ENCODE measurements at places on chromosomes 11 and 22. TPM values are rescaled to one million over a fixed set of nuclear protein-coding genes. Genes with fewer than 3 reads are reported as not detected.
A peak's percentile ranks its signal among the peaks of the same experiment; 100 is the strongest.

- no peaks in the 10 kb centered on the region for H3K36me3 ChIP-seq
- H3K4me3 ChIP-seq = no peak overlapping the region
- no peaks in the 10 kb centered on the region for H3K4me1 ChIP-seq
- no peaks in the 10 kb centered on the region for H3K27me3 ChIP-seq
- no peak overlapping the region for H3K27ac ChIP-seq
Measured at GRCh38 chr22:35170716-35171697, 86.3 kb upstream of the HMGXB4 start.

Gene CECR2
- total RNA-seq = 1.4 TPM

GRCh38 chr11:61281581-61282250 lies 13.4 kb downstream of the VWCE start:
- no peaks in the 10 kb centered on the region for H3K27me3 ChIP-seq
- no peak overlapping the region for H3K27ac ChIP-seq
- H3K4me3 ChIP-seq = no peak overlapping the region
- H3K4me1 ChIP-seq = no peaks in the 10 kb centered on the region
- no peak for DNase-seq

GRCh38 chr22:48885271-48885918 lies 942.3 kb downstream of the BRD1 start:
- peak; percentile 40 for DNase-seq
- no peaks in the 10 kb centered on the region for H3K36me3 ChIP-seq
- no peak overlapping the region for H3K27ac ChIP-seq
- no peak overlapping the region for H3K4me3 ChIP-seq

- H3K36me3 ChIP-seq = peaks cover 39% of the 10 kb centered on the region
- H3K27ac ChIP-seq = no peak overlapping the region
- DNase-seq = no peak
- H3K4me3 ChIP-seq = no peak overlapping the region
- H3K4me1 ChIP-seq = no peaks in the 10 kb centered on the region
Measured at GRCh38 chr11:14503023-14503422, 3.4 kb upstream of the COPB1 start.

- no peaks in the 10 kb centered on the region for H3K27me3 ChIP-seq
- H3K27ac ChIP-seq = no peak overlapping the region
- H3K36me3 ChIP-seq = no peaks in the 10 kb centered on the region
Measured at GRCh38 chr11:20131788-20132666, 28.2 kb downstream of the DBX1 start.

DNA sequence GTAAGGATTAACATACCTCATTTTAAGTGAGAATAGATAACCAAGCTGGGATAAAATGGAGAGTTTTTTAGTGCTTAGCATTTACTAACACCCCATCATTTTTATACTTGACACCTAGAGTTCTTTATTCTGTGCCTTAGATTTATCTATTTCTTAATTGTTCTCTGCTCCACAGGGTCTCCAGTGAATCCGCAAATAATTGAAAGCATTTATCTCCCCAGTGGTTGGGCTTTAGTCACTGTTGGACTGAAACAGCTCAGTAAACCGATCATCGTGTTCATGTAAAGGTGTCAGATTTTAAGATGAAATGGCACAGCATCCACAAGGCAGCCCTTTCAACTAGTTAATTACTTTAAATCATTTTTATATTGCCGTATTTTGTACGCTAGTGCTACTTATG lies 17.8 kb upstream of the GRIA4 start:
- no peaks in the 10 kb centered on the region for H3K36me3 ChIP-seq
- no peaks in the 10 kb centered on the region for H3K4me1 ChIP-seq
- no peak for DNase-seq
- H3K27me3 ChIP-seq = no peaks in the 10 kb centered on the region
- H3K4me3 ChIP-seq = no peak overlapping the region

DNA sequence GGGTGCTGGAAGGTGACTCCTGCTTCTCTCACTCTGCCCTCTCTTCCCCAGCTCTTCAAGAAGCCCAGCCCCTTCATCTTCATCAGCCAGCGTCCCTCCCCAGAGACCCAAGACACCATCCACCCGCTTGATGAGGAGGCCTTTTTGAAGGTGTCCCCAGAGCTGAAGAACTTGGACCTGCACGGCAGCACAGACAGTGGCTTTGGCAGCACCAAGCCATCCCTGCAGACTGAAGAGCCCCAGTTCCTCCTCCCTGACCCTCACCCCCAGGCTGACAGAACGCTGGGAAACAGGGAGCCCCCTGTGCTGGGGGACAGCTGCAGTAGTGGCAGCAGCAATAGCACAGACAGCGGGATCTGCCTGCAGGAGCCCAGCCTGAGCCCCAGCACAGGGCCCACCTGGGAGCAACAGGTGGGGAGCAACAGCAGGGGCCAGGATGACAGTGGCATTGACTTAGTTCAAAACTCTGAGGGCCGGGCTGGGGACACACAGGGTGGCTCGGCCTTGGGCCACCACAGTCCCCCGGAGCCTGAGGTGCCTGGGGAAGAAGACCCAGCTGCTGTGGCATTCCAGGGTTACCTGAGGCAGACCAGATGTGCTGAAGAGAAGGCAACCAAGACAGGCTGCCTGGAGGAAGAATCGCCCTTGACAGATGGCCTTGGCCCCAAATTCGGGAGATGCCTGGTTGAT lies 12.6 kb downstream of the IL10RA start:
- DNase-seq = no peak
- no peak overlapping the region for H3K27ac ChIP-seq
- no peak overlapping the region for H3K4me3 ChIP-seq
- no peaks in the 10 kb centered on the region for H3K27me3 ChIP-seq

GRCh38 chr11:77400271-77400670 lies 73.6 kb downstream of the PAK1 start:
- H3K27me3 ChIP-seq = no peaks in the 10 kb centered on the region
- H3K4me1 ChIP-seq = no peaks in the 10 kb centered on the region
- no peak overlapping the region for H3K27ac ChIP-seq
- H3K36me3 ChIP-seq = no peaks in the 10 kb centered on the region
- no peak for DNase-seq
- H3K4me3 ChIP-seq = no peak overlapping the region

DNA sequence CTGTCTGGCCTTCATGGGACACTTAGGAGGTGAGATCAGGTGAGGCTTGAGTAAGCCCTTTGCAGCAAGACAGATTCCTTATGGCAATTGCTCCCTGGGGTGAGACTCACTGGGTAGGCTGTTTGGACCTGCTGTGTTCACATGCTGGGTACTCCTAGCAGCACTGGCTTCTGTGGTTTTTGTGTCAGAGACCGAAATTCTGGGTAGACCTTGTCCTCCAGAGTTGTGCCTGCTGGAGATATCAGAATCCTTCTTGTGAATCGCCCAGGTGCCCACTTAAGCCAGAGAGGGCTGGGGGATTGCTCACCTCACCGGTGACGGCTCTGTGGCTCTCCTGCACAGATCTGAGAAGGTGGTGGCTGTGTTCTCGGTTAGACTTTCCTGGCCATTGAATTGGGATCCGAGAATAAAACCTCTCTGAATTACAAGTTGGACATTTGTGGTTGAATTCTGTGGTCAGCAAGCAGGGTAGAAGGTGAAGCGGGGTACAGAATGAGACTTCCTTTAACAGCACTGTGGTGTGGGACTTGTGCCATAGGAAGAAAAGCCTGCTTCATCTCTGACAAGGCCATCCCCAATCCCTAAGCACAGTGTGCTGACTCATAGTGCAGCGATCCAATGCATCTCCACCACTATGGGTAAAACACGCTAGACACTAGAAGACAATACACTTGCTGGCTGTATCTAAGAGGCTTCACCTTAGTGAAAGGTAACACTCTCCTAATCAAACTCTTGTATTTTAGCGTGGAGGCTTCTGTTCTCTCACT lies 52.5 kb upstream of the TTC12 start:
- no peak overlapping the region for H3K4me3 ChIP-seq
- H3K4me1 ChIP-seq = no peaks in the 10 kb centered on the region
- no peak for DNase-seq
- H3K27ac ChIP-seq = no peak overlapping the region
- no peaks in the 10 kb centered on the region for H3K36me3 ChIP-seq

Gene GRAMD1B
- 1.4 TPM for total RNA-seq

Gene CDC42BPG
- not detected for total RNA-seq

GRCh38 chr11:32233276-32233675 lies 142.4 kb downstream of the RCN1 start:
- H3K36me3 ChIP-seq = no peaks in the 10 kb centered on the region
- no peak overlapping the region for H3K27ac ChIP-seq
- no peak for DNase-seq
- H3K4me3 ChIP-seq = no peak overlapping the region
- H3K4me1 ChIP-seq = no peaks in the 10 kb centered on the region
- no peaks in the 10 kb centered on the region for H3K27me3 ChIP-seq

DNA sequence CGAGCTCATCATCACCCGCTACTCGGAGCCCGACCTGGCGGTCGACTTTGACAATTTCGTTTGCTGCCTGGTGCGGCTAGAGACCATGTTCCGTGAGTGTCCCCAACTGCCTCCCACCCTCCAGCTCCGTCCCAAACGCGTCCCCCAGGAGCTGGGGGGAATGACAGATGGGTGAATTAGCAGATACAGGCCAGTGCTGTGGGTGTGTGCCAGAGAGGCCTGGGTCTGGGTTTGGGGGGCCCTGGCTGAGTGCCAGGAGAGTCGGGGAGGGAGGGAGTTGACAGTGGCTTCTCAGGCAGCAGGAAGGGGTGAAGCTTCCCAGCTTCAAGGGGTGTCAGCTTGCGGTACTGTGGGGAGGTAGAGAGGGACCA lies 28.6 kb downstream of the CAPN1 start:
- DNase-seq = peak; percentile 58
- H3K36me3 ChIP-seq = peaks cover 63% of the 10 kb centered on the region
- no peaks in the 10 kb centered on the region for H3K4me1 ChIP-seq

- no peaks in the 10 kb centered on the region for H3K27me3 ChIP-seq
- H3K4me3 ChIP-seq = no peak overlapping the region
- peak overlapping the region; percentile 33 for H3K27ac ChIP-seq
- DNase-seq = no peak
Measured at GRCh38 chr22:20776624-20777405, 2.9 kb downstream of the SERPIND1 start.

Gene MPZL2
- 53.0 TPM for total RNA-seq
